Stimulated activated CD4-positive, alpha-beta T cell treated with anti-CD3 and anti-CD28 coated beads, Interleukin-15, amount 100 ng/mL, for 24 hours (primary cell): ENCODE measurements at places on chromosomes 7 and 10.

DNA sequence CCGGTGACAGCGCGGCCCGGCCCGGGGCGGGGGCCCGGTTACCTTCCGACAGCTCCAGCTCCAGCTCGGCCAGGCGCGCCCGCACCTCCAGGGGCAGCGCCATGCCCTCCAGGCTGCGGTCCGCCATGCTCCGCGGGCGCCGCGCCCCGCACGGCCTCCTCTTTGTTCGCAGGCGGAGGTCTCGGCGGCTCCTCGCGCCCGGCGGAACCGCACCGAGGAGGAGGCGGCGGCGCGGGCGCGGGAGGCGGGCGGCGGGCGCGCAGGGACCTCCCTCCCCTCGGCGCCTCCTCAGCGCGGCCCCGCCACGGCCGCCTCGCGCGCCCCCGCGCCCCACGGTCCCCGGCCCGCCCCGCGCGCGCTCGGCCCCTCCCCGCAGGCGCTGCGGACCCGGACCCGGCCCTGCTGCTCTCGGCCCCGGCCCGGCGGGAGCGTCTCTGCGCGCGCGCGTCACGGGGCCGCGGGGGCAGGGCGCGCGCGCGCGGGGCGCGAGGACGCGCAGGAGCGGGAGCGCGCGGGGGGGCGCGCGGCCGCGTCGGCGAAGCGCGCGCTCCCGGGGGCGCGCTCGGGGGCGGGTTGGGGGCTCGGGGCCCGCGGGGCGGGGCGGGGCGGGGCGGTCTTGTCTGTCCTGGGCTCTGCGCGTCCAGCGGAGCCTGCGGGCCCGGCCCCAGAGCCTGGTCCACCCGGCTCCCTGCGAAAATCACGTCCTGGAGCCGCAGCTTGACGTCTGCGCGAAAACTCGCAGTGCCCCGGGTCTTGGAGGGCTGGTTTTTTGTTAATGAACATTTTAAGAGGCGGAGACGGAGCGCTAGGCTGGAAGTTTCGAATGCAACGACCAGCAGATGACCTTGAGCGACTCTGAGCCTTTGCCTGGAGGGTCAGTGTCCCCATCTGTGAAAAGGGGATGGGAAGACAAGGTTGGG is at the start of gene DIP2C:
Gene DIP2C (minus strand): TSS at position 217 of the 920 bp plus-strand sequence. CDS start 90 bp downstream, at position 127.
- peak; percentile 11 for DNase-seq

- no peak for DNase-seq
Measured at GRCh38 chr10:126402721-126403695, 14.7 kb upstream of the ADAM12 start.

DNA sequence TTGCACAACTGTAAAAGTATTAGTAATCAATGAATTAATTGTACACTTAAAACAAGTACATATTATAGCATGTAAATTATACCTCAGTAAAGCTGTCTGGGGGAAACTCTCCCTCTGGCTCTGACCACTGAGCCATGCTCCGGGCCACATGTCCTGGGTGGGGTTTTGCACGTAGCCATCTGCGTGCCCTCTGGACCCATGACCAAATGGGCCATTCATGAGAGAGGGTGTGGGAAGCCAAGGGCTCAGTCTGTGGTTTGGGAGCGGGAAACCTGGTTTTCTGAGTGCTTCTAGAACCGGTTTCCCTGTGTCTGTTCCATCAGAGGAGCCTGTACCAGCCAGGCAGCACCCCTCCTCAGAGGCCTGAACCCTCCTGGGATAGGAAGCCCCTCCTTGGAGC is 143.2 kb downstream of the SH3PXD2A start:
- DNase-seq: no peak

DNA sequence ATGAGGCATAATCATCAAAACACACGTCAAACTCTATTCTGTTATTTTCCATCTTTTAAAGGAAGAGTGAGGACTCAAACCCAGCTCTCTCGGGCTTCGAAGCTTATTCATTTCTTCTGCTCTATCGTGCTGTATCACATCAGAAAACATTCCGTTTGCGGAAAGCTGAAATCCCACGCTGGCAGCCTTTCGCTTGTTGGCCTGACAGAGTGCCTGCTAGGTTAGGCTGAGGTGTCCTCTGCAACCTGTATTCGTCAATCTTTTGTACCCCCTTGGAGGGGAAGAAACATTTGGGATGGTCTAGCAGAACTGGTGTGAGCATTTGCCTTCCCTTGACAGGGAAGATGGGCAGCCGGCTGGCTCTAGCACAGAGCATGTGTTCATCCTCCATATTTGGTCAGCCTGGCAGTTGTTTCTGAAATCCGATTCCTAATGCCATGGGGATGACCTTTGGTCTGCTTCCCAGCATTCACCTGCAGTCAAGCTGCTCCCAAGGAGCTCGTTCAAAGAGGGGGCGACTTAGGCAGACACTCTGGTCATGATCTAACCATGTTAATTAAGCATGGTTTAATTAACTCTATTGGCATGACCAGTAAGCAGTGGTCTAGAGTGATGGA is 55.2 kb downstream of the TACC2 start:
- no peak for DNase-seq

- DNase-seq: no peak
Measured at GRCh38 chr10:119391440-119392251, 150.9 kb downstream of the RGS10 start.

- no peak for DNase-seq
Measured at GRCh38 chr7:16080131-16080530, 341.2 kb downstream of the CRPPA start.
